ENCODE measurements at places on chromosomes 1 and 21.

DNA sequence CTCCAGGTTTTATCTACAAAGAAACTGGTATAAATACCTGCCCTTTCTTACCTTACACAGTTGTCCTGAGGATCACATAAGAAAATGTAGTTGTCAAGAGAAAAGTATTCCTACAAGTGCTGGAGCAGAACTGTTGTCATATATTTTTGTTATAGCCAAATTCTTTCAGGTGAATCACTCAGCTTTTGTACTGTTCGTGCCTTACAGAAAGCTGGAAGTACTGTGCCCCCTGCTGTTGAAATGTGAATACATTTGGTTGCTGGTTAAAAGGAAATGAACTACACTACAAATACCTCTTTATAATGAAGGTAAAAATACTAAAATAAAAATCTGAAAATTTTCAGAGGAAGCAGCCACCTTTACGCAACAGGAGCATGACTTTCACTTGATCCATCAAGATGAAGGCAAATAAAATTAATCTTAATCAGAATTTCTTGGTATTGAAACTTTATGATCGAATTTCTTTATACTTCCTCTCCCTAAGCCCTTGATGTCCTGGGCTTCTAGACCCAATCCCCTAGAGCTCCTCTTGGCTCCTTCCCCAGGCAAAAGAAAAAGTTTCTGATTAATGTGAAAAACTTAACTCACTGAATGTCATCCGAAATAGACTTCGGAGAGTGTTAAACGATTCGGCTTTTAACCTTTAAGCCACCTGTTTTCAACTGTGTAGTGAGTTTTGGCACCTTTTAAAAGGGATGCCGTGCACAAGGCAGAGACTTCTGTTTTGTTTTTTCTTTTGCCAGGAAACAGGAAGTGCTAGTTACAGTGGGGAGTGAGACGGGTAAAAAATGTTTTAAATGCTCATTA is 12.5 kb downstream of the CHML start:
- DNase-seq = peak; percentile 55

- no peak for DNase-seq
Observed at GRCh38 chr1:97533358-97533757, 387.5 kb downstream of the DPYD start.

GRCh38 chr21:35032474-35033263 is 16.4 kb downstream of the RUNX1 start:
- no peak for DNase-seq

DNA sequence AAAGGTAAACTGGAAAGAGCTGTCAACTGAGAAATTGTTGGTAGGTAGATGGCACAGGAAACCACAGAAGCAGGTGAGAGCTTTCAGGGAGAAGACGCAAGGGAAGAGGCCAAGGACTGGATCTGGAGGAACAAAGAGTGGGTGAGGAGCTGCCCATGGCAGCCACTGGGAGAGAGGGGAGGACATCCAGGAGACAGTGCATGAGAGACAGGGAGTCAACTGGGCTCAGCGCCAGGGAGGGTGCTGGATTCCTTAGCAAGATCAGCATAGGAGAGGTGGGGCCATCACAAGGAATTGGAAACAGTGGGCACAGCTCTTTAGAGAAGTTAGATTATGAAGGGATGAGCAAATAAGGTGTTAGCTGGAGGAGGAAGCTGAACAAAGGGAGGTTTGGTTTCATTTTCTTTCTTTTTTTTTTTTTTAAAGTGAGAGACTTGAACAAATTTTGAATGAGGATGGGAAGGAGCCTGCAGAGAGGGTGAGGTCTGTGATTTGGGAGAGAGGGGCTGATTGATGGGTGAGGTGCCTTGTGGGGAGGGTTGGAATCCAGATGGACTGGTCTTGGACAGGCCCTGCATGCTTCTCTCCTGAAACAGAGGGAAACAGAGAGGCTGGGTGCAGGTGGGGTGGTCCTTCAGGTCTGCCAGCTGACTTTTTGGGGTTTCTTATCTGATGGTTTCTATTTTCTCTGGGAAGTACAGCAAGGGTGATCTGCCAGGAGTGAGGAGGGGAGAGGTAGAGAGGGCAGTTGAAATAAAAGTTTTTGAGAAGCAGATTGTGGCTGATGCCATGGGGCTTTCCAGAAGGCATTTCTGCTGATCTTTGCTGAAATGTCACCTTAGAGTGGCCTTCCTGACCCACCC is 5.4 kb downstream of the CYP4B1 start:
- DNase-seq = no peak

DNA sequence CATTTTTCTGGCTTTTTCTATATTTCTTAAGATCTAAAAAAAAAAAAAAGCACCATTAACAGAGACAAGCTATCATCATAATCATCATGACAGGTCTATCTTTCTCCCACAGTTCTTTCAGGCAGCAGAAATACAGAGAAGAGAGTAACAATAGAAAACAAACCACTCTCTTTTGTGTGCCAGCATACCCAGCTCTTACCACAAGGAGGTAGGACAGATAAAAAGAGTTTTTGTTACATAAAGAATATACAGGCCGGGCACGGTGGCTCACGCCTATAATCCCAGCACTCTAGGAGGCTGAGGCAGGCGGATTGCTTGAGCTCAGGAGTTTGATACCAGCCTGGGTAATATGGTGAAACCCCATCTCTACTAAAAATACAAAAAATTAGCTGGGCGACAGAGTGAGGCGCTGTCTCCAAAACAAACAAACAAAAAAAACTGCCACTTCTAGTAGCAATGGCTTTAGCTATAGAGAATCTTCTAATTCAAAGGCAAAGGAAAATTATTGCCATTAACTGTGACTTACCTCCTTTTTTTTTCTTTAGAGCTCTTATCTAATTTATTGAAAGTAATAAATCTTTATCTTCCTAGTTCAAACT is 39.7 kb downstream of the ANKRD13C start:
- no peak for DNase-seq

GRCh38 chr1:55244476-55245099 is 29.4 kb upstream of the USP24 start:
- DNase-seq = peak; percentile 8

GRCh38 chr1:42456754-42457089 is 379 bp downstream of the PPCS start:
- DNase-seq = no peak

DNA sequence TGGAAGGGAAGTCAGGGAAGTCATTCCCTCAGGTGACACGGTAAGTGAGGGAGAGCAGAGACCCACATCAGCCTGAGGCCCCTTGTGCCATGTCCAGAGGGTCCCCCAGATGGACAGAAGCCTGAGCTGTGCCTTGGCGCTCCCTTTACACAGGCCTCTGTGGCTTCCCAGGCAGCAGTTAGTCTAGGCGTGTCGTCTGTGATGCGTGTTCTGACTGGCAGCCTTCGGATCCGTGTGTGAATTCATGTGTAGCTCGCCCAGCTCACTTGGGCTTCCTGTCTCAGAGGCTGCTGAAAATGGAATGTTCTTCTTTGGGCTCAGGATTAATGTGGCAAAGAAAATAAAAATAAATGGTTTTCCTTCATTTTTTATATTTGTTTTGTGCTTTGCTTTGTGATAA is 28.3 kb downstream of the PRMT2 start:
- no peak for DNase-seq

GRCh38 chr1:61028136-61028535 is 54.2 kb upstream of the NFIA start:
- DNase-seq = no peak

DNA sequence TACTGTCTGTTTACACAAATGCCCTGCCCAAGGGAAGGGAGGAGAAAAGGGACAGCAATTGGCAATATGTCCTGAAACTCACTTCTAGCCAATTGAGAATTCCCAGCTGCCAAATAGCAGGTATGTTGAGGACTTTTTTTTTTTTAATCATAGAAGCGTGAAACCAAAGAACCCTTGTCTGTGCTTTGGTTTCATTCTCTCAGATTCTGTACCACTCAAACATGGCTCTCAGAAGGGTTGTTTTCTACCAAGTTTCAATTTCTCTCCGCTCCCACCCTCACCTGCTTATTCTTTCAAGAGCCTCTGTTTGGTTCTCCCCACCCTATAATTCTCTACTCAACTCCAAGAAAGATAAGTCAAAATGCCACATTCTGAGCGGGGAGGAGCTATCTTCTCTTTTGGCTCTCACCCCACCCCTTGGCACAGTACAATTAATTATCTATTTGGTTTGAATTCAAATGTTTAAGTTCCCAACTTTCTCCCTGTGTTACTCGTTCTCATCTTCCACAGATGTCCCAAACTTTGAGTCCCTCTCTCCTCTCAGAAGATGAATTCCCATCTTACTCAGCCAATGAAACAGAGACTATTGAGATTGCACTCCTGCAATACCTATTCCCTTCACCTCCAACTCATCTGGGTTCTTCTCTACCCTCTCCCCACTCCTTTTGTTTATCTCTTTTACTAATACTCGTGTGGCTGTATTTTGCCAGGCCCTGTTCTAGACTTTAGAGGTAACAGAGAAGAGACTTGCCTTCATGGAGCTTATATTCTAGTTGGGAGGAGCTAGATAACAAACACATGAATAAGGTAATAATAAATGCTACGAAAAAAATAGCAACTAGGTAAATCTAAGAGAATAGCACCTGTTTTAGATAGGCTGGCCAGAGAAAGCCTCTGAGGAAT is 3.9 kb upstream of the TP53BP2 start:
- no peak for DNase-seq

DNA sequence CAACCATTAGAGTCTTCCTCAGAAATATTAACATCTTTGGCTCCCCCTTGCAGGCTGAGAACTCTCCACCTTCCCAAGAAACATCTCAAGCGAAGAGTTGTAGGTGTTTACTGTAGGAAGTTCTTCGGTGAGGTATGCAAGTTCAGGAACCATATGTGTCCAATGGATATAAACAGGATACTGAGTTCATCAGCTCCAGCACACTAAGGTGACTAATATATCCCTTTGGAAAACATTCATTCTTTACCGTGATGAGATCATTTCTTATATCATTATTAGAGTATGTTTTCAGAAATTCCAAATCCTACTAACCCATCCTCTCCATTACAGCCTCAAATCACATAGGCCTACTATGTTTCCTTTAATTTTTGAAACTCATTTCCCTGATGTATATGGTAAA is 37.3 kb upstream of the PRMT6 start:
- DNase-seq = no peak

GRCh38 chr1:38138498-38139233 is 92.1 kb upstream of the POU3F1 start:
- peak; percentile 94 for DNase-seq

GRCh38 chr1:49435291-49435690 is 588.5 kb downstream of the AGBL4 start:
- no peak for DNase-seq

All from AG09309 (cell line).